Natural killer cell treated with Interleukin-12 subunit alpha and Interleukin-12 subunit beta and Interleukin-15 and Interleukin-18, amount 100 ng/mL, for 72 hours (primary cell): ENCODE measurements at places on chromosomes 16 and 17. TPM values are rescaled to one million over a fixed set of nuclear protein-coding genes. Genes with fewer than 3 reads are reported as not detected.

Gene SHISA9
- total RNA-seq: not detected

Gene HSD17B1
- 0.71 TPM for total RNA-seq

Gene TEKT1
- not detected for total RNA-seq

Gene KIF2B
- total RNA-seq: not detected

Gene ITGB3
- total RNA-seq: 0.39 TPM

DNA sequence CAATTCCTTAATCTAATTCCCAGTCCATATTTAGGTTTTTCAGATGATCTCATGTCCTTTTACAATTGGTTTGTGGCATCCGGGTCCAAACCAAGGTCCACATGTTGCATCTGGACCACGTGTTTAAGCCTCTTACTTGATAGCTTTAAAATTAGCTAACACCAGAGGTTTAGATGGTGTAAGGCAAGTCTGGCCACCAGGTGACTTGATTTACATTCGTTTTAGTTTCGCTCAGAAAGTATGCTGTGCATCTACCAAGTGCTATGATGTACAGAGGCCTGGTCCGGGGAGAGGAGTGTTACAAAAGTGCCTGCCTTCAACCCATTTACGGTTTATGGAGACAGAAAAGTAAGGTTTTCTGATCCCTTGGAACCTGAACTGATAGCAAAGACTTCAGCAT, 878 bp upstream of the DNAJA2 start:
- H3K27ac ChIP-seq: peak overlapping the region; percentile 98
- H3K36me3 ChIP-seq: peaks cover 13% of the 10 kb centered on the region
- no peaks in the 10 kb centered on the region for H3K27me3 ChIP-seq
- peaks cover 34% of the 10 kb centered on the region for H3K4me1 ChIP-seq

- no peak overlapping the region for H3K27ac ChIP-seq
- peak overlapping the region; percentile 32 for H3K4me3 ChIP-seq
- H3K27me3 ChIP-seq: no peaks in the 10 kb centered on the region
- no peaks in the 10 kb centered on the region for H3K36me3 ChIP-seq
Measured at GRCh38 chr16:57649846-57650245, 18.3 kb upstream of the ADGRG3 start.

DNA sequence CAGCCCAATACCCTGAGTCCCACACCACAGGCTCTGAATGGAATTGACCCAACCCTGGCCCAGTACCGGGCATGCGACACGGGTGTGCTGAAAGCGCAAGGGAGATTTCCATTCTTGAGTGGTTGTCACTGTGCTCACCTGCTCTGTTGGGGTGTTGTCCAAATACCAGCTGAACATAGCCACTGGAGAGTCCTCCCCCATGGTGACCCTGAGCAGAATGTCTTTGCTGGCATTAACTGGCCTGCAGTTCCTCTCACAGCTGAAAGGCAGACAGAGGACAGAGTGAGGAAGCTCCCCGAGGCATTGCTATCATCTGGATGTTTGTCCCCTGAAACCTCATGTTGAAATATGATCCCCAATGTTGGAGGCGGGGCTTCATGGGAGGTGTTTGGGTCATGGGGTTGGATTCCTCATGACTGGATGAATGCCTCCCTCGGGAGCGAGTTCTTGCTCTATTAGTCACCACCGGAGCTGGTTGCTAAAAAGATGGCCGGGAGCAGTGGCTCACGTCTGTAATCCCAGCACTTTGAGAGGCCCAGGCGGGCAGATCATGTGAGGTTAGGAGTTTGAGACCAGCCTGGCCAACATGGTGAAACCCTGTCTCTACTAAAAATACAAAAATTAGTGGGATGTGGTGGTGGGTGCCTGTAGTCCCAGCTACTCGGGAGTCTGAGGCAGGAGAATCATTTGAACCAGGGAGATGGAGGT, 57.3 kb upstream of the BCO1 start:
- no peak overlapping the region for H3K27ac ChIP-seq
- no peak for DNase-seq
- no peak overlapping the region for H3K4me3 ChIP-seq
- peaks cover 3% of the 10 kb centered on the region for H3K27me3 ChIP-seq
- H3K36me3 ChIP-seq: no peaks in the 10 kb centered on the region

GRCh38 chr17:55717898-55718735, 4.5 kb downstream of the TMEM100 start:
- no peaks in the 10 kb centered on the region for H3K36me3 ChIP-seq
- no peaks in the 10 kb centered on the region for H3K4me1 ChIP-seq
- H3K4me3 ChIP-seq: no peak overlapping the region
- no peak overlapping the region for H3K27ac ChIP-seq
